Naive thymus-derived CD8-positive, alpha-beta T cell (primary cell): ENCODE measurements at places on chromosomes 11 and 22.

GRCh38 chr22:17767233-17768065 lies 6.8 kb downstream of the BID start:
- H3K27me3 ChIP-seq = no peaks in the 10 kb centered on the region
- H3K27ac ChIP-seq = peak overlapping the region; percentile 90
- peaks cover 67% of the 10 kb centered on the region for H3K4me1 ChIP-seq
- no peaks in the 10 kb centered on the region for H3K36me3 ChIP-seq

- no peak within 1 kb of the TSS for H3K4me3 ChIP-seq
- H3K27me3 ChIP-seq = no peaks in the 10 kb centered on the region
- peaks cover 19% of the 10 kb centered on the region for H3K4me1 ChIP-seq
These were observed at the start of gene CCDC116 for GRCh38 chr22:21632237-21632895. Gene CCDC116 (plus strand): TSS chr22:21632760. CDS start chr22:21633182, 422 bp downstream.

DNA sequence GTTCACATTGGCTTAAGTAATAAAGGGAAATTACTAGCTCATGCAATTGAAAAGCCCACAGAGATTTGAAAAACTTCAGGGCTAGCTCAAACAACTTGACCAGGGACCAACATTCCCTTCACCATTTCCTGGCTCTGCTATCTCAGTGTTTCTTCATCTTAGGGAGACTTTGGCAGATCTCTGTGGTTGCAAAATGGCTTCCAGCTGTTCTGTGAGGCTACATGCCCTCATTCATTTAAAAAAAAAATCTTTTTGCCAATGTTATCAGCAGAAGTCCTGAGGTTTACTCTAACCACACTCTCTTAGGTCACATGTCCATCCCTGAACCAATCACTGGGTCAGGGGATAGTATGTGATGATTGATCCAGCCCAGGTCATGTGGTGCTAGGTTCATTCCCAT lies 13.9 kb upstream of the RASSF10 start:
- H3K4me1 ChIP-seq = no peaks in the 10 kb centered on the region
- DNase-seq = no peak
- peaks cover 5% of the 10 kb centered on the region for H3K27me3 ChIP-seq

- no peak for DNase-seq
- peak overlapping the region; percentile 93 for H3K27ac ChIP-seq
- peaks cover 38% of the 10 kb centered on the region for H3K4me1 ChIP-seq
- no peaks in the 10 kb centered on the region for H3K36me3 ChIP-seq
- H3K4me3 ChIP-seq = peak overlapping the region; percentile 85
- no peaks in the 10 kb centered on the region for H3K27me3 ChIP-seq
These were observed 3.0 kb downstream of the SMTN start for GRCh38 chr22:31083923-31084810.

- no peak overlapping the region for H3K4me3 ChIP-seq
- DNase-seq = no peak
- no peaks in the 10 kb centered on the region for H3K27me3 ChIP-seq
- peaks cover 5% of the 10 kb centered on the region for H3K36me3 ChIP-seq
These were observed 118.5 kb downstream of the KCNQ1OT1 start for GRCh38 chr11:2581151-2581930.

DNA sequence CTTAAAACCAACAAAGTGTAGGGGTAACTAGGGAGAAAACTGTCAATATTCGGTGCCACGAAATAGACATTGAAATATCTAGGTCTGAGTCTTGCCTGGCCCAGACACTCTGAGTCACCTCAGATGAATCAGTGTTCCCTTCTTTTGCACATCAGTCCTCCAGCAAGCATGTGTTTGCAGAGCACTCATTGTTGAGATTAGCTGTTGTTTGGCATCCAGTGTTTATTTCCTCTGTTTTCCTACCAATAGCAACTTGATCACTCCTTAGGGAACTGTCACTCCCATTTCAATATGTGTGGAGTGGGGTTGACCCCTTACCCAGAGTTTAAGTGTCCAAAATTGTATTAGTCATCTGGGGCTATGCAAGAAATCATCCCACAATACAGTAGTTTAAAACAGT lies 4.7 kb upstream of the ASCC2 start:
- no peaks in the 10 kb centered on the region for H3K36me3 ChIP-seq
- H3K27me3 ChIP-seq = no peaks in the 10 kb centered on the region
- DNase-seq = no peak

GRCh38 chr11:125295931-125296330 lies 131.4 kb downstream of the PKNOX2 start:
- H3K4me1 ChIP-seq = no peaks in the 10 kb centered on the region
- H3K27ac ChIP-seq = no peak overlapping the region
- no peaks in the 10 kb centered on the region for H3K36me3 ChIP-seq
- peaks cover 29% of the 10 kb centered on the region for H3K27me3 ChIP-seq
- no peak overlapping the region for H3K4me3 ChIP-seq
- no peak for DNase-seq

DNA sequence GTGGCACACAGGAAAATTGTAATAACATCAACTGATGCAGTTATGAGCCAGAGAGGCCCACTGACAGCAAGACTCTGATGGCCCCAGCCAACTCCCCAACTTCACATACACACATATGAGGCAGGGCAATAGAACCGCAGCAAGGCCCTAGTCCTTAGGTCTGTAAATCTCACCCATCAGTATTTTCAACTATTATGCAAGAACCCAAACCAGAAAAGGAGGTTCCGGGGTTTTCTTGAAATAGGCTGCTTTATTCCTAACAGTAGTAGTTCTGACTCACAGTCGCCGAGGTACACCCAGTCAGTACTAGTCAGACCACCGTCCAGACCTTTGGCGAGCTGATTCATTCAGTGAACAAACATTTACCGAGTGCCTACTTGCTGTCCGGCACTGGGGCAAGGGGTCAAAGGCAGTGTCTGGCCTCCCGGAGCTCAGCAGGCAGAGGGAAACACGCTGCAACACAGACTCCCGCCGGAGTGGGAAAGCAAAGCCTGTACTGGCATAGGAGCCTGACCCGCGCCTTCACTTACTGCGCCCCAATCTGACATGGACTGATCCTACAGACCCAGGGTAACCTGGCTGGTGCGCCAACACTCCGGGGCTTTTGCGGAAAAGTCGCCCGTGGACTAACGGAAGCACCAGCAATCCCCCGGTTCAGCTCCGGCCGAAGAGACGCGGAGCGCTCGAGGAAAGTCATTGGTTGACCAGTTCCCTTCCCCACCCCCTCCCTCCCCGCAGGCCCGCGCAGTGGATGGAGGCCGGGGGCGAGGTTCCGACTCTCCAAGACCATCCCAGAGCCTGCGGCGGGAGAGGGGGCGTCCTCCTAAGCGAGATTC lies 1.3 kb downstream of the PLEKHA7 start:
- DNase-seq = no peak
- H3K4me3 ChIP-seq = no peak overlapping the region
- H3K4me1 ChIP-seq = peaks cover 10% of the 10 kb centered on the region
- peaks cover 6% of the 10 kb centered on the region for H3K36me3 ChIP-seq
- H3K27me3 ChIP-seq = peaks cover 22% of the 10 kb centered on the region

DNA sequence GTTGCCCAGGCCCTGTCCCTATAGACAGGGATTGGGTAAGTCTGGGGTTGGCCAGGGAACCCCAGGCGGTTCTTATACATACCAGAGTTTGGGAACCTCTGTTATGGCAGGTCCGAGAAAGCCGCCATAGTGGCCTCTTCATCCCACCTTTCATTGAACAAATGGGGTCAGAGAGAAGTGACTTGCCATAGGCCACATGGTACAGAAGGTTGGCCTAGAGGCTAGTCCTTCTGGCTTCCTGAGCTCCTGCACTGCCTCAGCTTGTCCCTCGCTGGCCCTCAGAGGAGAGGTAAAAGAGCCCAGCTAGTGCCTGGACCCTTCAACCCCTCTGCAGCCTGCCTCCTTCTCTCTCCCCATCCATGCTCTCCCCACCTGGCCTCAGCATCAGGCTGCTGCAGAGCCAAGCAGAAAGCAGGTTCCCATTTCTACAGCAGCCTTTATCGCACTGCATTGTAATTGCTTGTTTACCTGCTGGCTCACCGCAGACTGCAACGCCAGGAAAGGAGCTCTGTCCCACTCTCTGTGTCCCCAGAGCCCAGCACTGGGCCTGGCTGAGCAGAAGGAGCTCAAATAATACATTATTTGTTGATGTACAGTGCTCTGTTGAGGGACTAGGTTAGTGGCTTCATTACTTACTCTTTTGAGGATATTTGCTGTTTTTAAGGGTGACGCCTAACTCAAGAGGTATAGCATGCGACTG lies 103.6 kb downstream of the TRIM29 start:
- no peak for DNase-seq
- H3K27ac ChIP-seq = no peak overlapping the region
- no peaks in the 10 kb centered on the region for H3K4me1 ChIP-seq
- no peak overlapping the region for H3K4me3 ChIP-seq
- no peaks in the 10 kb centered on the region for H3K36me3 ChIP-seq

- peak overlapping the region; percentile 34 for H3K27ac ChIP-seq
- H3K36me3 ChIP-seq = peaks cover 3% of the 10 kb centered on the region
- H3K4me3 ChIP-seq = peak overlapping the region; percentile 7
- peaks cover 8% of the 10 kb centered on the region for H3K4me1 ChIP-seq
- peak; percentile 56 for DNase-seq
- H3K27me3 ChIP-seq = peaks cover 5% of the 10 kb centered on the region
These were observed 115.8 kb upstream of the PITPNB start for GRCh38 chr22:28034760-28035401.

DNA sequence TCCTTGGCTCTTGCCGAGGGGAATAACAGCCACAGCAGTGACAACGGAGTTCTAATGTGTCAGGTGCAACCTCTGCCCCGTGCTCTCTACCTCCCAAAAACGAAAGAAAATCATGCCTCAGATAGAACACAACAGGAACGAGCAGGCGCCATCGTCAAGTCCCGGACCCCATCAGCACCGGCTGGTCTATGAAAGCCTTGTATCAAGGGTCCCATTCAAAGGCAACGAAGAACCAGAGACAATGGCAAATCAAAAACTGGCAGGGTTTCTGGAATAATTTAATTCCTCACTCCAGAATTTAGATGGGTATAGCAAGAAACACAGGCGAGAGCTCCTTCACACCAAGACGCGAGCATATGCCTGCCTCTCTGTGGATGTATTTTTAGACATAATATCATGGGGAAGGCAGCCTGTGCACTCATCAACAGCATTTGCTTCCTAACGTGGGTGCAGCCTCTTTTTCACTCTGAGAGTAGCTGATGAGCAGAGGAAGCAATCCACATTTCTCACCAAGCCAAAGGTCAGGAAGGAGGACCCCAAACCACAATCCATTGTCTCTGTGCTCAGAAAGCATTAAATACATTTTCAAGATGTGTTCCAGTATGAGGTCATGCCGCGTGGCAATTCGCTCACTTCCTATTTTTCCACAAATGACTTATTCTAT lies 193.4 kb upstream of the BLID start:
- no peaks in the 10 kb centered on the region for H3K4me1 ChIP-seq
- H3K4me3 ChIP-seq = no peak overlapping the region
- H3K27ac ChIP-seq = no peak overlapping the region
- no peak for DNase-seq
- H3K36me3 ChIP-seq = no peaks in the 10 kb centered on the region

DNA sequence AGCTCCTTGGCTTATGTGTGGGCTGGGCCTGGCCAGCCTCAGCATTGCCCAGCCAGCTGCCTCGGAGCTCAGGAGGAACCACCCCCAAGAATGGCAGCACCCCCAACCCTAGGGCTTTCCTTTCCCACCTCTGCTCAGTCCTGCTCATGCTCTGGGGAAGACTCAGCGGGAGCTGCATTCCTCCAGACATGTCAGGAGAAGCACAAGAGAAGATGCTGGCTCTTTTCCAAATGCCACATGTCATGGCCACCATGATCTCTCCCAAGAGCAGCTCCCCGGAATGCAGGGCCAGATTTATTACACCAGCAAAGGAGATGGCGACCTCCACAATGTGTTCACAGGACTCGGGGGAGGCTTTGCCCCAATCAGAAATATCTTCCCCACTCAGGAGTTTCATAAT lies 143.7 kb downstream of the PKNOX2 start:
- no peaks in the 10 kb centered on the region for H3K36me3 ChIP-seq
- H3K4me1 ChIP-seq = no peaks in the 10 kb centered on the region
- no peak overlapping the region for H3K4me3 ChIP-seq
- peaks cover 4% of the 10 kb centered on the region for H3K27me3 ChIP-seq
- no peak for DNase-seq

DNA sequence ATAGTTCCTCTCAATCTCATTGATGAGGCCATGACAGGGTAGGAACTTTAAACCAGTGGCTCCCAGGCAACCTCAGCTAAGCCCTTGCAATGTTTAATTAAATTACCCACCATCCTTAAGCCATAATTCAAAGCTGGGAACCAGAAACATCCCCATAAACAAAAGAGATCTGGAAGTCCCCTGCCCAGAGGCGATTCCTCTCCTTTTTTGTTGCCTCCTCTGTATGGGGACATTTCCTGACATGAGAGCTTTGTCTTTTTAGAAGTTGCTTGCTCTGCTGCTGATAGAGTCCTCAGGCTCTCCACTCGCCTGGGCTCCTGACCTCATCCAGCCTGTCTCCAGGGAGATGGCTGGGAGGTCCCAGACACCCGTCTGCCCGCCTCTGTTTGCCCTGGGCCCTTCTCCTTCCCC lies 3.2 kb downstream of the DTX4 start:
- H3K4me3 ChIP-seq = no peak overlapping the region
- H3K36me3 ChIP-seq = no peaks in the 10 kb centered on the region
- peak overlapping the region; percentile 44 for H3K27ac ChIP-seq
- no peak for DNase-seq
- H3K27me3 ChIP-seq = no peaks in the 10 kb centered on the region
- peaks cover 13% of the 10 kb centered on the region for H3K4me1 ChIP-seq

- no peaks in the 10 kb centered on the region for H3K27me3 ChIP-seq
- H3K27ac ChIP-seq = no peak overlapping the region
- no peaks in the 10 kb centered on the region for H3K36me3 ChIP-seq
These were observed 4.5 kb downstream of the LMNTD2 start for GRCh38 chr11:555780-556661.

DNA sequence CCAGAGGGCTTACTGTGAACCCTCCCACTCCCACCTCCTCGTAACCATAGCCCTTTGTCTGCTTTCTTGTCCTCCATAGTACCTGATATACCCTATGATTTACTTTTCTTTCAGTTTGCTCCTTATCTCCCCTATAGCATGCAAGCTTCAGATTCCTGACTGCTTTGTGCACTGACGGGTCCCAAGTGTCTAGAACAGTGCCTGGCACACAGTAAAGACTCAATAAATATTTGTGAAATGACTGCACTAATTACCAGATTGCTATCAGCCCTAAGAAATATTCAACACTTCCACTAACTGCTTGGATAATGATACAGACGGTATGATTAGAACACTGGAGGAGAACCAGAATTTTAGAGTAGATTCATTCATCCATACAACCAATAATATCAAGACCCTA lies 33.0 kb downstream of the ISX start:
- no peak overlapping the region for H3K4me3 ChIP-seq
- no peaks in the 10 kb centered on the region for H3K36me3 ChIP-seq
- H3K4me1 ChIP-seq = no peaks in the 10 kb centered on the region

GRCh38 chr11:14124886-14125285 lies 162.4 kb downstream of the SPON1 start:
- H3K27ac ChIP-seq = no peak overlapping the region
- no peak overlapping the region for H3K4me3 ChIP-seq
- no peaks in the 10 kb centered on the region for H3K4me1 ChIP-seq
- peaks cover 17% of the 10 kb centered on the region for H3K36me3 ChIP-seq
- DNase-seq = no peak
- H3K27me3 ChIP-seq = no peaks in the 10 kb centered on the region

DNA sequence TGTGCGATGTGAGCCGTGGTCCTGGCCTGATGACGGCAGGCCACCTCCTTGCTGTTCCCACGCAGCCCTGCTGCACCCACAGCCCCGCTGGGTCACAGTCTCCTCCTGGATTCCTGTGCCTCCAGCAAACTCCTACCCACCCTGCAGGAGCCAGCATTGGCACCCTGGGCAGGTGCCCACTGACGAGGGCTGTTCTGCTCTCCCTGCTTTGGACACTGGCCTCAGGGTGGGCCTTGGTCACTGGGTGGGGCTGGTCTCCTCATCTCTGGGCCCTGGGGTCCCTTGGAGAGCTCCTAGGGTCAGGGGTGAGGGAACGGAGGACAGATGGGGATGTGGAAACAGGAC lies 12.7 kb downstream of the TSPAN4 start:
- no peaks in the 10 kb centered on the region for H3K27me3 ChIP-seq
- no peak overlapping the region for H3K27ac ChIP-seq
- DNase-seq = no peak
- H3K4me1 ChIP-seq = peaks cover 5% of the 10 kb centered on the region
- H3K4me3 ChIP-seq = no peak overlapping the region
